IMR-90 (cell line): ENCODE measurements at places on chromosomes 2 and 18. TPM values are rescaled to one million over a fixed set of nuclear protein-coding genes. Genes with fewer than 3 reads are reported as not detected.

DNA sequence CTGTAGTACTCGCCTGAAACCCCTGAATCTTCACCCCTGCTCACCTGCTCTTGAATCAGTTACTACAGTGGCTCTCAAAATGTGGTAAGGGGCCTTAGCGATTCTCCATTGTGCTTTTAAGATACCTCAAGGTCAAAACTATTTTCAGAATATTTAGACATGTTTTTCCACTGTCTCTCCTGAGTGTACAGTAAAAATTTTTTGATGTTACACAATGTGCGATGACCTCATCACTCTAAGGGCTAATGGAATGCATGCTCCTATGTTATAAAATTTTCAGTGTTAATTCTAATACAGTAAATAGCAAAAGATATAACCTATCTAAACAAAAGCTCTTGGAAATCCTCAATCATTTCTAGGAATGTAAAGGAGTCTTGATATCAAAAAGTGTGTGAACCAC, 336.9 kb upstream of the PKDCC start:
- DNase-seq, result peak; percentile 23

GRCh38 chr18:49562481-49563129, 748 bp downstream of the LIPG start:
- DNase-seq, result no peak

GRCh38 chr2:33788044-33788443, 188.9 kb upstream of the FAM98A start:
- DNase-seq, result peak; percentile 43

The WNT10A gene
- total RNA-seq, result not detected in 2 replicates

The EMILIN1 gene
- total RNA-seq, result 26.5 and 27.8 TPM in 2 replicates

DNA sequence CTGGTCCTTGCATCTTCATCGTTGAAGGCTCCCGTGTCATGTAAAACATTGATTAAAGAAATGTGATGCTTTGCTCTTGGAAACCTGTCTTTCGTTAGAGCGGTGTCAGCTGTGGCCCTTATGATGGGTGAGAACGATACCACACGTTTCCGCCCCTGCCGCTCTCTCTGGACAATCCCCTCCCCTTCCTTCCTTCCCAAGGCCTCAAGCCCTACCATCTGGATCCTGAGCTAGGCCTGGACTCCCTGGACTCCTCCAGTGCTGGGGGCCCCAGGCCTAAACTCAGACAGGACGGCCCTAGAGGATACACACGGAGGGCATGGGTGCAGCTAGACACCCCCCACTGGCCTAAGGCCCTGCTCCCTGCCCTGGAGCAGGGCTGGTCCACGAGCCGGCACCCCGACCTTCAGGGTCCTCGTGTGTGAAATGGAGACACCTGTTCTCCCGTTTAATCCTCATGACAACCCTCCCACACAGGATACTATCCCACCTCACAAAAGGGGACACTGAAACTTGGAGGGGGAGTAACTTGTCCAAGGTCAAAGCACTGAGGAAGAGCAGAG, 13.2 kb downstream of the BIN1 start:
- DNase-seq, result no peak

The BCL2 gene
- total RNA-seq, result 0.54 and 0.56 TPM in 2 replicates

The TNFAIP6 gene
- 2.2 and 2.9 TPM in 2 replicates for total RNA-seq

The ALPG gene
- not detected in 2 replicates for total RNA-seq

DNA sequence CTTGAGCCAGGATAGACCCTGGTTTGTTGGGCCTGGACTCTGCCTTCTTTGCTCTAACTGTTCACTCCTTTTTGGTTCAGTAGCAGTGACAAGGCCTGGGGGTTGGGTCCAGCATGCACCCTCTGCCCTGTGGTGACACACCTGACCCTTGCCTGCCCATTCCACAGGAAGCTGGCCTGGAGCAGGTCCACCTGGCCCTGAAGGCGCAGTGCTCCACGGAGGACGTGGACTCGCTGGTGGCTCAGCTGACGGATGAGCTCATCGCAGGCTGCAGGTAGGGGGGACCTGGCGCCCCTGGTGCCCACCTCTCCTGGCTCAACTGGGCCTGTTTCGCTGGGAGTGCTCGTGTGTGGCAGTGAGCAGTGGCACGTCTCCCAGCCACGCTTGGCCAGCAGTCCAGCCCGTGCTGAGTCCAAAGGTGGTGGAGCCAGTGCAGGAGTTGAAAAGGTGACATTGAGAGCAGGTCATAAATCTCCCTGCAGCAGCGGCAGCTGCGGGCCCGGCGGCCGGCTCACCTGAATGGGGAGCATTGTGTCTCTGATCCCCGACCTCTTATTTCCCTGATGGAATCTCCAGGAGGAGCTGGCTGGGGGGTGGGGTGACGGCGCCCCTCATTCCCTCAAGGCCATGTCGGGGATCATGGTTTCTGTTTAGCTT, 102.6 kb downstream of the DYSF start:
- no peak for DNase-seq

- peak; percentile 60 for DNase-seq
Observed at GRCh38 chr2:54574107-54574859, 118.2 kb downstream of the SPTBN1 start.
